ENCODE measurements at places on chromosomes 6 and 20.

DNA sequence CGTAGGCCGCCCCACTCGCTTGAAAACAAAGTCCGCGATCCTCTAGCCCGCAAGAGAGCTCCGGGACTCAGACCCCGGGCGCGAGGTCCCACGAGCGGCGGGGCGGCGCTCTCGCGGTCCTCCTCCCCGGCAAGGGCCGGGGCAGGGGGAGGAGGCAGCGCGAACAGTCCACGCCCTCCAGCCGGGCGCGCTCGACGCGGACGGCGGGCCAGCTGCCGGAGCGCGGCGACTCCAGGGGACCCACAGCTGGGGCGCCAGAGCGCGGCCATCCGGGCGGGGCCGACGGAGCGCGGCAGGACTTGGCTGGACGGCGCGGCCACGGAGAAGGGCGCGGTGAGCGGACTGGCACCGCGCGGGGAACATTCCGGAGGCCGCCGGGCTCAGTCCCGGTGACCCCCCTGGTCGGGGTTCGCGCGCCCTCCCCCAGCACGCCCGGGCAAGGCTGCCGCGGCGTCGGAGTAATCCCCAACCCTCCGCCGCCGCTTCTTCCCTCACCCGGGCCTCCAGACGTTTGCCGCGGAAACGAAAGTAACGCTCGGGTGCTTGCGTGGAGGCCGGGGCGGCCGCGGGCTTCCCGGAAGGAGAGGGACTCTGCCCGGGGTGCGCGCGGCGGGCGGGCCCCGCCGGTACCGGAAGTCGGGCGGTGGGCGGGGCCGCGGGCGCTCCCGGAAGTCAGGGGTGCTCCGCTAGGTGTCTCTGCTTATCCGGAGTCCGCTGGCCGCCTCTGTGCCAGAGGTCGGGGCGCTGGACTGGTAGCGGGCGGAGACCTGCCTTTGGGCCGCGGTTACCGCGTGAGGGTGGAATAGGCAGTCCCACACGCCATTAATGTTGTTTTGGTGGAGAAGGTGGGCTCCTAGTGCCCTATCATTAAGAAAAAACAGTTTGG lies at the start of gene RIPK1:
TSS of gene RIPK1 (plus strand) at position 166 of the 886 bp plus-strand sequence. CDS start 8,330 bp downstream, outside the sequence.
- peak; percentile 52 for DNase-seq

DNA sequence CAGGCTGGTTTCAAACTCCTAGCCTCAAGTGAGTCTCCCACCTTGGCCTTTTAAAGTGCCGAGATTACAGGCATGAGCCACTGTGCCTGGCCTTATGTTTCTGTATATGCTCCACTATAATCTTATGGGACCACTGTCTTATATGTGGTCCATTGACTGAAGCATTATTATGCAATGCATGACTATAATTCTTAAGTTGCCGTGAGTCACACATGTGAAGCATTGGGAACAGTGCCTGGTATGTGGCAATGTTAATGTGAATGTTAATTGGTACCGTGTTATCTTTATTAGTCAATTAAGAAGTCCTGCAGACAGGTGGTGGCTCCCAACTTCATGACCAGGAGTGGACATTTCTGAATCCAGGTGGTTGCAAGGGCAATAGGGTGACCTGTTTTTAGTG lies 14.7 kb upstream of the ASXL1 start:
- DNase-seq: no peak

DNA sequence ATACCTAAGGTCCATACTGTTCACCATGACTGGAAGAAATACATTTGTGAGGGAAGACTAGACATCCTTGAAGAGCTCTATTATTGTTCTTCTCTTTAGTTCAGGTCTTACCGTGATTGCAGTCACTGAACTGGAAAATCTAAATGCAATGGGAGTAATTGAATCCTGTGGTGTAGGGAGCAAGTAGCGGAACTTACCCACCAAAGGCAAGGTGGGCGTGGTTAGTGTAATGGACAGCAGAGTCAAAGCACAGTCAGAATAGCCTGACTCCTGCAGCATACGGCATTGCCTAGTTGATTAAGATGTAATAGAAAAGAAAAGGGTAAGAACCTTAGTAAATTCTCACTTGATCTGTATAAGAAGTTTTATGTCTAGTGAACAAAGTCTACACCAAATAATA lies 679.7 kb upstream of the EPHA7 start:
- no peak for DNase-seq

DNA sequence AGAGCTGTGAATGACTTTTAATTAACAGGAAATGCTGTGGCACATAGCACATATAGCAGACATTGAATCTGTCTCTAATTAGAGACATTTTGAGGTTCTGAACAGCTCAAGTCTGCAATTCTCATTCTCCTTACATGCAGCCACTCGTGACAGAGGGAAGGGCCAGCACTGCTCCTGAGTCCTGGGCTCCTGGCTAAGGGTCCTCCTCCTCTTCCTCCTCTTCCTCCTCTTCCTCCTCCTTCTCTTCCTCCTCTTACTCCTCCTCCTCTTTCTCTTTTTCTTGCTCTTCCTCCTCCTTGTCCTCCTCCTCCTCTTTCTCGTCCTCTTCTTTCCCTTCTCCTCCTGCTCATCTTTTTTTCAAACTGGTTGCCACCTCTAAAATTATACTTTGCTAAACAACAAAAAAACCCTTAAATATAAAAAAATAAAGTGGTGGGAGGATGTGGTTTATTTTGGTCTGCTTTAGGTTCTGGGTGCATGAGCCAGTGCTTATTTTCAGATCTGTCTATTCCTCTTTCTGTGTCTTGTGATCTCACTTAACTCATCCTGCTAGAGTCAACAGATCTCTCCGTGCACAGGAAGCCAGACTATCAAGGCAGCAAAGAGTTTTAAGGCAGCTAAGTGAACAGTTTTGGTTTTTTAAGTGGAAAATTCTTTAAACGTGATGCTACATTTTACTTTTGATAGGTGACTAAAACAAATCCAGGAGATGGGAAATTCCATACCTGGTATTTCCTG lies 159.3 kb downstream of the CD83 start:
- DNase-seq: no peak

- DNase-seq: no peak
Observed at GRCh38 chr6:12363651-12364381, 73.7 kb downstream of the EDN1 start.

GRCh38 chr6:85403331-85404015 lies 46.4 kb upstream of the NT5E start:
- no peak for DNase-seq

- DNase-seq: no peak
Observed at GRCh38 chr6:90472716-90473115, 114.2 kb downstream of the MAP3K7 start.

- DNase-seq: no peak
Observed at GRCh38 chr20:57435105-57435497, 43.9 kb downstream of the RBM38 start.

GRCh38 chr6:168152980-168153379 lies 74.0 kb upstream of the FRMD1 start:
- DNase-seq: no peak

DNA sequence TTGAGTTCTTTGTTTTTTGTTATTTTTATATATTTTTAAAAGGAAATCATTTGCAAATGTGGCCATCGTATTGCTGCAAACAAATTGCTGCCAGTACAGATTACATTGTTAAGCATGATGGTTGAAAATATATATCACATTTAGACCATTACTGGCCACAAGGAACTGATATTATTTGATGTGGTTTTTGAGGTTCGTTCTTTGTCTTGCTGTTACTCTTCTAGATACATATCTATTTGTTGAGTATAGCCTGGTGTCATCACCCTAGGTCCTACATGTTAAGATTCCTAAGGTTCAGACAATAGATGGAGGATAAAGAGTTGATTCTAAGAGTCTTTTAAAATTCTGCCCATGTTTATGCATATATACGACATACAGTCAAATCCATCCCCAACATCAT lies 306.0 kb downstream of the FARS2 start:
- no peak for DNase-seq

DNA sequence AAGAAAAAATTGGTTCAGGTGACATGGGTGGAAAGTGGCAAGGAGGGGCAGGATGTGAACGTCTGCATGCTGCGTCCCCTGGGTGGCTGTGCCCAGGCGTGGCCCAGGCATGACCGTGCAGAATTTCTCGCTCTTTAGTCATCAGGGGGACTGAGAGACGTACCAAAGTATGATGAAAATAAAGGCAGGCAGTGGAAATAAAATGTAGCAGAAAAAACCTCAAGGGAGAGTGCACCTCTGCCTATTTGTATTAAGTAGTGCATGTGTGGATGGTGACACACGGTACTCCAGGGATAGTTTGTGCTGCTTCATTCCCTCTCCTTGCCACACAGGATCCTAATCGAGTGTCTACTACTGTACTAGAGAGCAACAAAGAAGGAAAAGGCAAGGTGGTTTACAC lies 81.1 kb downstream of the ATP9A start:
- DNase-seq: no peak

DNA sequence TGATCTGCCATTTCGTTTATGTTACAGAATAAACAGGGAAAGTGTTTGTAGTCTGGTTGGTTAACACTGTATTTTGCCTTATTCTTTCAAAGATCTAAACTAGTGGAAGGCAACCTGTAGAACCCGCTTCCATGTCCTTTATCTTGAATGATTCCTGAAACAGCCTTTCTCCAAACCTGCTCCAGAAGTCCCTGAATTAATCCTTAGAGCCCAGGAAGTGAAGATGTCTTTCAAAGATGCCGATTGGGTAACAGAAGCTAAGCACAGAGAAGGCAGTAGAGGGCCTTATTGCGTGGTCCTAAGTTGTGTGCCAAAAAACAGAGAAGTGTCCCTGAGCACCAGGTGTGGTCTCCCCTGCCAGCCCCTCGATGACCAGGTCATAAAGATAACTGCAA lies 19.2 kb upstream of the ZSCAN16 start:
- no peak for DNase-seq

GRCh38 chr20:2004171-2004570 lies 10.3 kb upstream of the PDYN start:
- no peak for DNase-seq

DNA sequence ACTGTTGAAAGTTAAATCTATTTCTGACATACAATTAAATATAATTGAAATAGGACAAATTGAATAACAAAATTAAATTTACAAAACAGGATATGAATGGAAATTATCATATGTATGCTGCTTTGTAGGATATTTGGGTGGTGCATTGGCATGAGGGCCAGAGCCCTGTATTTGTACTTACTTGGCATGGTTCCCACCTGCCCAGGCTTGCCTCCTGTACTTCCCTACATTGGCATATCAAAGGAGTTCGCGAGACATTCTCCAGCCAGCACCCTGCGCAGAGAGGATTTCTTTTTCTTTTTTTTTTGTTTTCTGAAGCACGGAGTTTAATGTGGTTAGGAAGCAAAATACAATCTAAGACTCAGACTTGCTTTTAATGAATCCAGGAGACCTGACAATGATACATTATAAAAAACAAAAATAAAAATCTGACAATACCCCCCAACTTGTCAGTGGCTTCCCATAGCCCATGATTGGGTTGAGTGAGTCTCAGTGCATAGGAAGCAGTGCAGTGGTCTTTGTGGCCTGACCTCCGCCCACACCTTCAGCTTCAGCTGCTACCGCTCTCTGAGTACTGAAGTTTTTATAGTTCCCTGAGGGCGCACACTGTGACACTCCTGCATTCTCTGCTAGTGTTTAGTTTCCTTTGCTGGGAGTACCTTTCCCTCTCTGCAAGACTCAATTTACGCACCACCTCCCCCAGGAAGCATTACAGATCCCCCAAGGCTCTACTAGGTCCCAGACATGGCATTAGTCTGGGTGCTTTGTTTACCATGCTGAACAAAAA lies 440.8 kb downstream of the UTRN start:
- DNase-seq: no peak

DNA sequence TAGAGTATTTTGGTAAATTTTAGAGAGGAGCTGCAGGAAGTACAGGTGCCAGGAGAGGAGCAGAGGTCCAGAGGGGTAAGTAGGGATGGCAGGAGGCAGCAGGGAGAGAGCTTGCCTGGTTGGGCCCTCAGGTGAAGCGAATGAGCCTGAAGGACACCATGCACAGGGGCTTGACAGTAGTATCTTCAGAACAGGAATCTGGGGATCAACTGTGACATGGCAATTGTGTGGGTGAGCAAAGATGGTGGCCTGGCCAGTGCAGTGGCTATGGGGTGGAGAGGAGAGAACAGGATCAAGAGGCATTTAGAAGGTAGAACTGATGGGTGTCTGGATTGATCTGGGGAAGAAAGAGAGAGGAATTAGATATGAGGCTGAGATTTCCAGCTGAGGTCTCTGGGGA lies 68.7 kb upstream of the RNF24 start:
- no peak for DNase-seq

GRCh38 chr6:82553863-82554531 lies 190.4 kb downstream of the TPBG start:
- DNase-seq: no peak

GRCh38 chr6:21679761-21680265 lies 86.3 kb downstream of the SOX4 start:
- no peak for DNase-seq

DNA sequence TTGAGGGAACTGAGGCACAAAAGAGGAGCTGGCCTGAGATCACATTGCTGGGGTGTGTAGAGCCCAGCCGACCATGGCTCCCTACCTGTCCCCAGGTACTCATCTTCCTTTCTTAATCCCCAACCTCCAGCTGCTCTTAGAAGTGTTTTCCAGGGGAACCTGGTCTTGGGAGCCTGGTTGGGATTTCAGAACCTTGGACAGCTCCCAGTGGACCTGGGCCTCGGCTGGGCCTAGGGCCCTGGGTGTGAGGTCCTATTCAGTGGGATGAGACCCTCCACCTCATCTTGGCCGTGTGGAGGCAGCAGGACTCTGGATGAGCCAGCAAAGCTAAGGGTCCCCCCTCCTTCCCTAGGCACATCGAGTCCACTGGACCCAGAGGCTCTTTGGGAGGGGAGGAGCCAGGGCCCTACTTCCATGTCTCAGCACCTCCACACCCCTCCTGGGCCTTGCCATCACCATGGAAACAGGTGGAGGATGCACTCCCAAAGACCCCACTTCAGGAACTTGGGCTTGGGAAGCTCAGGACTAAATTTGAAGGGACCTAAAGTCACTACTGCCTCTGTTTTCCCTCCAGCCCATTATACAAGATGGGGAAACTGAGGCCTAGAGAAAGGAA lies 38.5 kb downstream of the DLGAP4 start:
- no peak for DNase-seq

GRCh38 chr20:38727607-38728190 lies 3.4 kb downstream of the SLC32A1 start:
- no peak for DNase-seq

DNA sequence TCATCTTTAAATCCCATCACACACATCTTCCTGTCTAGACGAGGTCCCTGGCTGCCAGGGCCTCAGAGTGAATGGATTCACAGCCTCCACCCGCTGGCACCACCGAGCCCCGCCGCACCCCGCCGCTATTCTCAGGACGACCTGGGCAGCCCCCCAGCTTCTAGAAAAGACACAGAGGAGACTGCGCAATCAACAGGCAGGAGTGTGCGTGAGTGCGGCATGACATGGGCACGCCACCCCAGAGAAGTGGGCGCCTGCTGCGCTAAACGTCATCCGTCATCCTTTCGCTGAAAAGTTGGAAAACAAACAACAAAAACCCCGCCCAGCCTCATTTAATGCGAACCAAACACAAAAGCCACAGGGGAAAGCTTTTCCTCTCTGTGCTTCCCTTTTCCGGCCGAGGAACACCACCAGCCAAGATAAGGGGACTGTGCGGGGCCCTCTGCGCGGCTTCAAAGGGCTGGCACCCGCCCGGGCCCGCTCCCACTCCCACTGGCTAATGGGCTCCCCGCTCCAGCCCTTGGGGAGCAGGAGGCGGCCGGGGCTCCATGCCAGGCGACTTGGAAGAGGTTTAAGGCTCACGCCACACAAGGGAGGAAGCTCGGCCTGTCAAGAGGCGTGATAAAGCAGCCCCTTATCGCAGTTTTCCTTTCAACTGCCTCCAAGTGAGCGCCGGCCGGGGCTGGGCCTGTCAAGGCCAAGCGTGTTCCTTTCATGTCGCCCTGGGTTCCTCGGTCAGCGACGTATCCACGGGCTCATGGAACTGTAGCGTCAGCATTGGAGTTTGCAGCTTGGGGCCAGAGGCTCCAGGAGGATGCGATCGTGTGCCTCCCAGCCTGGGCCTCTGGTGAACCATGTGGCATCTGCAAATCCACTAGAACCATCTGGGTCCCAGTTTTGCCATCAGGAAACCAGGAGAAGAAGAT lies 50.1 kb downstream of the NFATC2 start:
- peak; percentile 73 for DNase-seq

Data from NCI-H345 (cell line).